Forelimb muscle (tissue), 1 donor: ENCODE measurements at places on chromosomes 7 and 10. TPM values are rescaled to one million over a fixed set of nuclear protein-coding genes. Genes with fewer than 3 reads are reported as not detected.

The CTTNBP2 gene
- polyA plus RNA-seq = 1.1 TPM

The RSPH10B gene
- polyA plus RNA-seq = 0.30 TPM

The PKD1L1 gene
- 1.2 TPM for polyA plus RNA-seq

The INHBA gene
- polyA plus RNA-seq = 3.4 TPM

DNA sequence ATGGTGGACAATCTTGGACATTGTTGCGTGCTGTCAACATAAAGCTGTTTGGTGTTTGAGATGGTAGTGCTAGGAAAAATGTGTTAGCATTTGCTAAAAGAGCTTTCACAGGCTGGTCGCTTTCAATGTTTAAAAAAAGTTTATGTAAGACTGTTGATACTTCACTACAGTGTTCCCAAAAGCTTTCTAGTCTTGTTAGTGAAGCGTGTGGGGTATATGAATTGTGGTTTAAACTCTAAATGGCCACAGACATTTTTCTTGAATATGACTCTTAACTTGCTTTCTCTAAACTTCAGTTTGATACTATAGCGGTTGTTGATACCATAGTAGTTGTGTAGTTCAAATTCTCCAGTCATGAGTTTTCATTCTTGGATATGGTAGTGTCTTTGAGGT is 44.9 kb downstream of the MCU start:
- no peak for DNase-seq

DNA sequence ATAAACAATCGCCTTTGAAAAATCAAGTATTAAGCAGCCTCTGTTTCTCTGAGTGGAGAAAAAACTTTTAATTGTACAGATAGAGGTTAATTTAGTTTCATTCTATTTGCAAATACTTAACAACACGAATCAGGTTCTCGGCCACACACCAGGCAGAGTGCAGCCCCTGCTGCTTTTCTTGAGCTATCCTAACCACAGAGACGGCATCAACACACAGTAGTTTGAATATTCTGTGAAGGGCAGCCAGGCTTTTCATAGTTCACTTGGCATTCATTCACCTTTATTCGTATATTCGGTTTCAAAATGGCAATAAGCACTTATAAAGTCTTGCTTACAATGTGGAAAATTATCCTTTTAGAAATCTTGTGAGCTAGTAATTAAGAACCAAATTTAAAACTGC is 5.7 kb downstream of the ADARB2 start:
- no peak for DNase-seq

- DNase-seq = no peak
Observed at GRCh38 chr10:43610636-43611035, 4.4 kb downstream of the ZNF485 start.

GRCh38 chr10:119776536-119776935 is 50.7 kb downstream of the INPP5F start:
- no peak for DNase-seq

GRCh38 chr7:51325908-51326307 is 9.3 kb upstream of the COBL start:
- no peak for DNase-seq
